ENCODE measurements at places on chromosomes 12 and 14. TPM values are rescaled to one million over a fixed set of nuclear protein-coding genes. Genes with fewer than 3 reads are reported as not detected.

Gene GLS2
- total RNA-seq, result 0.81 TPM

Gene NID2
- 1.1 TPM for total RNA-seq

Gene ATP23
- 27.7 TPM for total RNA-seq

Gene RIN3
- 73.5 TPM for total RNA-seq

Gene RILPL1
- total RNA-seq, result 1.1 TPM

Gene IFNG-AS1
- total RNA-seq, result 0.27 TPM

Gene SLC25A21
- total RNA-seq, result 0.54 TPM

Gene LRFN5
- under 0.01 TPM for total RNA-seq

Gene TSPAN8
- not detected for total RNA-seq

Gene SCN8A
- 0.54 TPM for total RNA-seq

Gene HPD
- not detected for total RNA-seq

Gene EPYC
- total RNA-seq, result not detected

Gene HOXC13
- total RNA-seq, result not detected

Gene GYS2
- not detected for total RNA-seq

Gene TMEM119
- total RNA-seq, result under 0.01 TPM

Gene LMNTD1
- total RNA-seq, result not detected

Gene PLEK2
- total RNA-seq, result not detected

Gene LTBP2
- 0.27 TPM for total RNA-seq

All from hematopoietic multipotent progenitor cell (in vitro differentiated cells).